Lower lobe of right lung (tissue), 2 donors: ENCODE measurements at places on chromosomes 16 and 17. TPM values are rescaled to one million over a fixed set of nuclear protein-coding genes. Genes with fewer than 3 reads are reported as not detected.
A peak's percentile ranks its signal among the peaks of the same experiment; 100 is the strongest.

Gene ADGRG1
- 37.9 TPM for total RNA-seq

DNA sequence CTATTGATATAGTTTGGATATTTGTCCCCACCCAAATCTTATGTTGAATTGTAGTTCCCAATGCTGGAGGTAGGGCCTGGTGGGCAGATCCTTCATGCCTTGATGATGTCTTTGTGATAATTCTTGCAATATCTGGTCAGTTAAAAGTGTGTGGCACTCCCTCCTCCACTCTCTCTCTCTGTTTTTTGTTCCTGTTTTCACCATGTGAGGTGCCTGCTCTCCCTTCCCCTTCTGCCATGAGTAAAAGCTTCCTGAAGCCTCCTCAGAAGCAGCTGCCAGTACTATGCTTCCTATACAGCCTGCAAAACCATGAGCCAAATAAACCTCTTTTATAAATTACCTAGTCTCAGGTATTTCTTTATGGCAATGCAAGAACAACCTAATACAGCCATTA, 47.3 kb downstream of the TOM1L2 start:
- DNase-seq: no peak
- no peak overlapping the region for H3K27ac ChIP-seq
- no peak overlapping the region for H3K4me3 ChIP-seq
- H3K36me3 ChIP-seq: no peaks in the 10 kb centered on the region

GRCh38 chr16:74999609-75000480, 1.0 kb downstream of the ZNRF1 start:
- H3K4me3 ChIP-seq: peak overlapping the region; percentile 82
- DNase-seq: peak; percentile 77
- peaks cover 35% of the 10 kb centered on the region for H3K4me1 ChIP-seq
- peak overlapping the region; percentile 83 for H3K27ac ChIP-seq
- H3K27me3 ChIP-seq: no peaks in the 10 kb centered on the region
- no peaks in the 10 kb centered on the region for H3K36me3 ChIP-seq

GRCh38 chr16:18803569-18804462, 2.5 kb upstream of the ARL6IP1 start:
- H3K4me3 ChIP-seq: no peak overlapping the region
- no peak for DNase-seq
- no peaks in the 10 kb centered on the region for H3K27me3 ChIP-seq
- H3K4me1 ChIP-seq: peaks cover 49% of the 10 kb centered on the region

Gene PERCC1
- total RNA-seq: not detected

Gene TMEM92
- total RNA-seq: 9.2 TPM

- peaks cover 3% of the 10 kb centered on the region for H3K36me3 ChIP-seq
- H3K4me3 ChIP-seq: no peak overlapping the region
- H3K27ac ChIP-seq: no peak overlapping the region
- H3K4me1 ChIP-seq: no peaks in the 10 kb centered on the region
These were observed 69.0 kb downstream of the CHD9 start for GRCh38 chr16:53123747-53124146.

Gene CAPNS2
- 2.0 TPM for total RNA-seq

DNA sequence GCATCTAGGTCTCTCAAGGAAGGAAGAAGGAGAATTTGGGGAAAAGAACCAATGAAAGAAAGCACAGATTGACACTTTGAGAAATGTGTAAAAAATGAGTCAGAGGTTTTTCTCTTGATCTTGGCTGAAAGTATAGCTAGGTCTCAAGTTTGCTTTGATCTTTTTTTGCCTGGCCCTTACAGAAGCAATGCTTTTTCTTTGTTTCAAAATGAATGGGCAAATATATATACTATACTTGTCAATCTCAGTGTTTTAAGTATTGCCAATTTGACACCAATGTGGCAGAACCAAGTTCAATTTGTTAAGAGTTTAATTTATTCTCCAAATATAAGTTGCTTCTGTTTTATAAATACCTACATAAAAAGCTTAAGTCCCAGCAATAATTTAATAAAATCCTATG, 119.6 kb downstream of the PPM1E start:
- no peaks in the 10 kb centered on the region for H3K36me3 ChIP-seq
- no peaks in the 10 kb centered on the region for H3K4me1 ChIP-seq
- no peak for DNase-seq

Gene CCL15
- total RNA-seq: 0.50 TPM

Gene DNAI2
- 6.2 TPM for total RNA-seq

- H3K36me3 ChIP-seq: no peaks in the 10 kb centered on the region
- no peak overlapping the region for H3K27ac ChIP-seq
- H3K27me3 ChIP-seq: no peaks in the 10 kb centered on the region
- DNase-seq: no peak
These were observed 389.6 kb upstream of the DYNLRB2 start for GRCh38 chr16:80150978-80151721.

DNA sequence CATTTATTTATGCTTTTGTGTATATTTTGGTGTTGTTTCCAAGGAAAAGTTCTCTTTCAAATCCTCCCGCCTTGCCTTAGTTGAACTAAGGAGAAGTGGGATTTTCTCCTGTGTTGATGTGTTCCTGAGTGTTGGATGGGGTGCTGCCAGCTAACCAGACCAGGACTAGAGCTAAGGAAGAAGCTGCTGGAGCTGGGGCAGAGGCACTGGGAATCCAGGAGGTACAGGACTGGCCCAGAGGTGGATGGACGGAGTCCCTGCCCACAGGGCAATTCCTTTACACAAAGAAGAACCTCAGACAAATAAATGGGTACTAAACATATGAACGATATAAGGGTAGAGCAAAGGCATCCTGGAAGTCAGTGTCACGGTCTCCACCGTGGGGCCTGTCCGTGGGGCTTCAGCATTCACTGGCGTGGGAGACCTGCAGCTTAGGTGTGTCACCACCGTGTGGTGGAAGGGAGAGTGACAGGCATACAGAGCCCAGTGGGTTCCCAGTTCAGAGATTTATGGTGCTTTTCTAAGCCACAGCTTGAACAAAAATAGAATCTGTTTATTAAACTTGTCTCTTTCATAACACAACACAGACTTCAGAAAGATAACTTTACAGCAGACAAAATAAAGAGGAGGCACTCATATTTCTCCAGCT, 270.7 kb downstream of the NTN1 start:
- H3K4me1 ChIP-seq: peaks cover 12% of the 10 kb centered on the region
- H3K4me3 ChIP-seq: no peak overlapping the region
- no peaks in the 10 kb centered on the region for H3K27me3 ChIP-seq
- DNase-seq: no peak

Gene SLC16A11
- 7.7 TPM for total RNA-seq

GRCh38 chr16:11106726-11107125, 149.3 kb downstream of the SOCS1 start:
- no peaks in the 10 kb centered on the region for H3K36me3 ChIP-seq
- peak overlapping the region; percentile 69 for H3K27ac ChIP-seq
- H3K27me3 ChIP-seq: no peaks in the 10 kb centered on the region
- no peak overlapping the region for H3K4me3 ChIP-seq
- no peak for DNase-seq
- H3K4me1 ChIP-seq: peaks cover 62% of the 10 kb centered on the region

DNA sequence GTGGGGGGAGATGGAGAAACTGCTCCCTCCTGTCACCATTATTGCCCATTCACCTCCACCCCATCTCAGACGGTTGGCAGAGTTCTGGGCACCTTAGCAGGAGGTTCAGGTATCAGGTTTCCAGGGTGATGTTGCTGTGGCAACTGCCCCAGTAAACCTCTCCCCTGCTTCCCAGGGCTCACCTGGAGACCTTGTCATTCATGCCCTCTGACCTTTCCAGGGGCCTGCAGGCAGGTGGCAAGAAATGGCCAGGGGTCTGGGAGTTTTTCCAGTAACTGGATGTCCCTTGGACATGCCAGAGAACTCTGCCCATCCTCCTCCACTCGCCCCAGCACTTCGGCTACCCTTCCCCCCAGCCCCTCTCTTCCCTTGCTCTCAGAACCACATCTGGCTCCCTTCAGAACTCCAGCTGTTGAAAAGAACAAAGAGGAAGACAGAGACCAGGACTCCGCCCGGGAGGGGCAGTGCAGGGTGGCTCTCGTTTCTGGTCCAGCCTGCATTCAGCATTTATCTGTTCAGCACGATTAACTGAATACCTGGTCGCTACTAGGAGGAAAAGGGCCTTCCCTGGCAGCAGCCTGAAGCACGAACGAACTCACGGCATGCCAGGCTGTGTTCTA, 8.5 kb downstream of the MLLT6 start:
- H3K27ac ChIP-seq: no peak overlapping the region
- peaks cover 99% of the 10 kb centered on the region for H3K36me3 ChIP-seq
- peaks cover 10% of the 10 kb centered on the region for H3K4me1 ChIP-seq
- DNase-seq: no peak

GRCh38 chr16:83887080-83887479, 11.8 kb upstream of the MLYCD start:
- no peak for DNase-seq
- H3K36me3 ChIP-seq: no peaks in the 10 kb centered on the region
- H3K4me1 ChIP-seq: no peaks in the 10 kb centered on the region
- H3K4me3 ChIP-seq: no peak overlapping the region

Gene GRIN2C
- total RNA-seq: 0.83 TPM

Gene SALL1
- total RNA-seq: not detected

Gene CLEC18B
- 1.2 TPM for total RNA-seq

- no peak overlapping the region for H3K27ac ChIP-seq
- no peak overlapping the region for H3K4me3 ChIP-seq
- no peaks in the 10 kb centered on the region for H3K27me3 ChIP-seq
- H3K36me3 ChIP-seq: no peaks in the 10 kb centered on the region
- H3K4me1 ChIP-seq: no peaks in the 10 kb centered on the region
These were observed 11.7 kb downstream of the PRKCA start for GRCh38 chr17:66313995-66314659.
